ENCODE measurements at places on chromosomes 5 and 9.

- DNase-seq = no peak
Observed at GRCh38 chr9:92035146-92035545, 80.1 kb downstream of the SPTLC1 start.

DNA sequence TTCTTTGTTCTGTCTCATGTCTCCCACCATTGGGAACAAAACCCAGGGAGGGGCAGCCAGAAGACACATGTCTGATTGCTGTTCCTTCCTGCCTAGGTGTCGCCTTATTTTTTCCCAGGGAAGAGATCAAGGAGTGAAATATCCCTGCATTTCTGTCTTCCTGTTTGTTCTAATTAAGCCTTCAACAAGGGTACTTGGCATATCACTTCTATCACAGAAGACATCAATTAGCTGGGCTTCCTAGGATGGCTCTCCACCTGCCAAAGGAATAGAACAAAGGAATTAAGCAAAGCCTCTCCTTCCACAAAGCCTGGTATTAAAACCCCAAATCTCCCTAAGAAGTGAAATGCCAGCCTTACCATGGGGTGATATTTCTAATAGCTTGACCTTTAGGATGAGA is 299.5 kb upstream of the CD180 start:
- no peak for DNase-seq

- DNase-seq = no peak
Observed at GRCh38 chr5:141516672-141517025, 27.8 kb downstream of the PCDHGC5 start.

GRCh38 chr9:134847752-134848432 is 32.7 kb upstream of the FCN2 start:
- no peak for DNase-seq

- DNase-seq = no peak
Observed at GRCh38 chr9:98316445-98317133, 61.1 kb upstream of the TBC1D2 start.

- no peak for DNase-seq
Observed at GRCh38 chr5:110477911-110478310, 248.6 kb downstream of the TMEM232 start.

Measured in HCT116 (cell line).